COLO829 (cell line): ENCODE measurements at places on chromosomes 4 and X.

- no peak for DNase-seq
Measured at GRCh38 chr4:13368217-13368616, 115.9 kb downstream of the RAB28 start.

- no peak for DNase-seq
Measured at GRCh38 chrX:108323751-108324150, 114.5 kb downstream of the COL4A6 start.

- DNase-seq, result no peak
Measured at GRCh38 chr4:150852216-150852615, 162.9 kb downstream of the LRBA start.

DNA sequence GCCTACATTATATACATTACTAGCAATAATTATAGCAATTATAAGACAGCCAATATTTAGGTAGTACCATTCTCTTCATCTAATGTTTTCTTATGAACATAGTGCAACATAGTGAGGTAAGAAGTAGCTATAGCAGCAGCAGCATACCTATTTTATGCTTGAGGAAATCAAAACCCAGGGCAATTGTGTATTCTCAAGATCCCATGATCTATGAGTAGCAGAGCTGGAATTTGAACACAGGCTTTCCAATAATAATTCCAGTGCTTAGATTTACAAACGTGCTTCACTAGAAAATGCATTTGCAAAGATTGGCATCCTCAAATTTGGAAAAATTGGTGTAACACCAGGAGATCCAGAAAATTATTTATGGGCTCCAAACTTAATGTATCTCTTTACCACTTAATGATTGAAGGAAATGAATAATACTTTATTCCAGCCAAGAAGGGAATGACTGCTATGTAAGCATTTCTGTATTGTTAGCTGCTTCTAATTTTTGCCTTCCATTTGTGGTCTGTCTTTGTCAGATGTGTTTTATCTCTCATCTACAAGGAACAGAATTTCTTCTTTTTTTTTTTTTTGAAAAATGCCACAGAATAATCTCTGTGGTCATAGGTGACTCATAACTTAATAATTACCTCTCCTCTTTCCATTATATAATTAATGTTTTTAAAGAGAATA, 451.1 kb downstream of the ARAP2 start:
- no peak for DNase-seq

DNA sequence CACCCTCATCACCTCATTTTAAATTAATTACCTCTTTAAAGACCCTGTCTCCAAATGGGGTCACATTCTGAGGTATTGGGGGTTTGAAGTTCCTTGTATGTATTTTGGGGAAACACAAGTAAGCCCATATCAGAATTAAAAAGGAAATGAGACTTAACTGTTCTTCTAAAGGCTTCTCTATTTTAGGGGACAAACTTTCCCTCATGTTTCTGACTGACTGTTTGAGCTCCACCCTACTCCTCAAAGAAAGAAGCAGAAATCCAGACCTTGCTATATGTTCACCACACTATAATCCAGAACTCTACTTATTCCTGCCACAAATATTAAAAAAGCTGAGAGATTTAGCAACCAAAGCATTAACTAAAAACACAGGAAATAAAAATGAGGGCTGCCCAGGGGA, 258.8 kb downstream of the ARHGAP24 start:
- no peak for DNase-seq

DNA sequence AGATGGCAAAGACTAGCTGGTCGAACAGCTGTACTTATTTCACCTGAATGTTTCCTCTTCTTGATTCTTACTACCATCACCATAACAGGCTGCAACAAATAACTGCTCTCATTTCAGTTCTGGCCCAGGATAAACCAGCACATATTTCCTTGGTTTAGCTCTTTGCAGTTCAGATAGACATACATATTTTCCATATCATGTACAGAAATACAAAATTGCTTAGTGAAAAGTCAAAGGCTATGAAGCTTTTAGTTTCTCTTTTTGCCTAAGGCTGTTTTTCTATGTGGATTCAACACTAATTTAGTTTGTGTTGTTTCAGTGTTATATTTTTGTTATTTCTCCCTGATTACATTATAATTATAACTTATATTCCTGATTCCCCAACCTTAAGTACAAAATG, 103.6 kb upstream of the BMP3 start:
- no peak for DNase-seq

DNA sequence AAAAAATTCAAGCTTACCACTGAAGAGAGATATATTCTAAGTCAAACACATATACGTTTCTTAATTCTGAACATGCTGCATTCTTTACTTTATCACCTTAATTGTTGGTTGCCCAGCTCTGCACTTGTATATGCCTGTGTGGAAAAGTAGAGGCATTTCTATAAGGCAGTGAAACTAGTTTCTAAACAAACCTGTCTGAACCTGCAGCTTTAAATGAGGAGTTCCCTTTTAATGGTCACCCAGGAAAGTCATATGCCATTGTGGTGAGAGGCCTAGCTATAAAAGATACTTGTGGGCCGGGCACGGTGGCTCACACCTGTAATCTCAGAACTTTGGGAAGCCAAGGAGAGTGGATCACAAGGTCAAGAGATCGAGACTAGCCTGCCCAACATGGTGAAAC, 147.4 kb upstream of the RXFP1 start:
- DNase-seq, result no peak

- DNase-seq, result no peak
Measured at GRCh38 chrX:72125331-72126047, 6.2 kb downstream of the RTL5 start.
